Endodermal cell (in vitro differentiated cells): ENCODE measurements at places on chromosomes 11 and 22. TPM values are rescaled to one million over a fixed set of nuclear protein-coding genes. Genes with fewer than 3 reads are reported as not detected.
A peak's percentile ranks its signal among the peaks of the same experiment; 100 is the strongest.

DNA sequence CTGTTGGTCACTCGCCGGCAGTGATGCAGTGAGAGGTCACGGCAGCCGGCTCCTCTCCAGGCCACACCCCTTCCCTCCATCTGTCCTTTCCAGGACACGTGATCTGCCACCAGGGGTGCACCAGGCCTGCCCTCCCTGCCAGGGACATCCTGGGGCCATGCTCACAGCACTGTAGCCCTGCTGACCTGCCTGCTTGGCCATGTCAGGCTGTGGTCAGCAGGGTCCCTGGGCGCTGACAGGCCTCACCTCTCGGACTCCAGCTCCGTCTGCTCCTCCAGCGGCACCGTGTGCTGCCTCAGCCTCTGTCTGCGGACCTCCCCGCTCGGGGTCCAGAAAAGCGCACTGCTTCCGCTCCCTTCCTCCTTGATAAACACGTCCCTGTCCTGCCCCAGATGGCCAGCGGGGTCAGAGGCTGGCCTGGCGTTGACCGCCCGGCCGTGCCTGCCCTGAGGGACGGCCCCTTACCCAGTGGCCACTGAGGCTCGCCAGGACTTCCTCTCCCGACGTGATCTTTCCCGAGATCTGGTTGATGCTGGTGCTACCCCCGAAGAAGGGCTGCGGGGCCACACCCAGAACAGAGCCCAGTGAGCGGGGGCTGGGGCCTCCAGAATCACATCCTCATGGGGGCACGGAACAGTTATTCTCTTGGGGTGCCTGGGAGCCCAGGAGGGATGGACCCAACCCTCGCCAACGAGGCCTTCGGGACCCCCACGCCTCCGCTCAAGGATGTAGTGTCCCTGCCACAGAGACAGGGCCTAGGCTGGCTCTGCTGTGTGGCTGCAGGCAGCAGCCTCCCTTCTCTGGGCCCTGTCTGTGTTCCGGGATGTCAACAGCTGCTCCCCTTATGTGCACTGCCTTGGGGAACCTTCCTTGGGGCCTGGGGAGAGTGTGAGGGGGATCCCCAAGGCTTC, 36.3 kb upstream of the CARS1 start:
- DNase-seq = peak; percentile 75
- no peaks in the 10 kb centered on the region for H3K4me1 ChIP-seq
- no peak overlapping the region for H3K4me3 ChIP-seq
- H3K27me3 ChIP-seq = no peaks in the 10 kb centered on the region

DNA sequence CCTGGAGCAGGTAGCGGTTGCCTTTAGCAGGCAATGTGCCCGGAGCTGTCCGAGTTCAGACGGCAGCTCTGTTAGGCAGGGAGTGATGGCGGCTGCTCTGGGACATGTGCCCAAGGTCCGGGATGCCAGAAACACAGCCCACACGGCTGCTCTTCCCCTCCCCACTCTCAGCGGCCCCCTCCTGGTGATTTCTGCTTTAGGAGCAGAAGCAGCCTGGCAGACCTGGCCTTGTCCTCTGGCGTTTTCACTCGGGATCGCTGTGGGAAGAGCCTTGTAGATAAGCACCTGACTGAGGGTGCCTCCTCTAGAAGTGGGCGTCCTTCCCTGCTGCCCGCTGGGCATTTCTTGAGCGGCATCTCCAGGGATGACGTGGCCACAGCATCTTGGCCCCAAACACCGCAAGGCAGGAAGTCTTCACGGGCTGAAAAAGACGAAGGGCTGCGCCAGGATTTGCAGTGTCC, 392.2 kb downstream of the TBC1D22A start:
- H3K36me3 ChIP-seq = no peaks in the 10 kb centered on the region
- no peaks in the 10 kb centered on the region for H3K4me1 ChIP-seq
- H3K27ac ChIP-seq = no peak overlapping the region
- no peaks in the 10 kb centered on the region for H3K27me3 ChIP-seq

The SEPTIN3 gene
- 10.5 and 10.9 TPM in 2 replicates for total RNA-seq

DNA sequence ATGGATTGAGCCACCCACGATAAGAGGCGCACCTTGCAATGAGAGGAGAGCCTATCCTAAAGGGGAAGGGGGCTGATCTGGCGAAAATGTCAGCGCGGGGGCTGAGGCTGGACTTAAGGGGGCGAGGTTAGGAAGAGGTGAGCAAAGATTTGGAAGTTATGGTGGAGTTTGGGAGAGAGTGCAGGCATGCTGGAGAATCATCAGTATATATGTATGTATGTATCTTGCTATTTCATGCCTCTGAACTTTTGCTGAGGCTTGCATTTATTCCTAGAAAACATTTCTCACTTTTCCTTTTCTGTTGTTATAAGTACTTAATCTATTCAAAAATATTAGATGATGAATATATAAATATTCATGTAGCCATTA, 17.2 kb upstream of the THRSP start:
- no peaks in the 10 kb centered on the region for H3K4me1 ChIP-seq
- H3K27me3 ChIP-seq = no peaks in the 10 kb centered on the region
- DNase-seq = no peak
- no peaks in the 10 kb centered on the region for H3K36me3 ChIP-seq

The SYTL2 gene
- 1.6 to 2.1 TPM (median 1.7 TPM) in 3 replicates for total RNA-seq

DNA sequence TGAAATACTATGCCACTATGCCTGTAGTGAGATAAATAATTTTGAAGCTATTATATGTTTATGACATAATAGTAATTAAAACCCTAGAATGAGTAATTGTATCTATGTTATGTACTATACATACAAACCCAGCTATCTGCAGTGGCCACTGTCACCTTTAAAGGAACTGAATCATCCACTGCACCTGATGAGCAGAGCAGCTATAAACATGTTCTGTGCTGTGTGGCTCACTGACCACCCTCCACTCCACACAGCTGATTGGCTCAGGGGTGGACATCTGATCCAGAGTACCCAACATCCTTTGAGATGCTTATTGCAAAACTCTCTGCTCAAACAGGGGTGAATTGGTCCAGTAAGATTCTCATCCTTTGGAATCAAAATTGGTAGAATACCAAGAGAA, 19.2 kb upstream of the RRAS2 start:
- no peak overlapping the region for H3K27ac ChIP-seq
- peaks cover 8% of the 10 kb centered on the region for H3K4me1 ChIP-seq
- H3K27me3 ChIP-seq = peaks cover 39% of the 10 kb centered on the region
- no peak overlapping the region for H3K4me3 ChIP-seq

The CNIH2 gene
- 2.5 to 3.8 TPM (median 3.7 TPM) in 3 replicates for total RNA-seq

DNA sequence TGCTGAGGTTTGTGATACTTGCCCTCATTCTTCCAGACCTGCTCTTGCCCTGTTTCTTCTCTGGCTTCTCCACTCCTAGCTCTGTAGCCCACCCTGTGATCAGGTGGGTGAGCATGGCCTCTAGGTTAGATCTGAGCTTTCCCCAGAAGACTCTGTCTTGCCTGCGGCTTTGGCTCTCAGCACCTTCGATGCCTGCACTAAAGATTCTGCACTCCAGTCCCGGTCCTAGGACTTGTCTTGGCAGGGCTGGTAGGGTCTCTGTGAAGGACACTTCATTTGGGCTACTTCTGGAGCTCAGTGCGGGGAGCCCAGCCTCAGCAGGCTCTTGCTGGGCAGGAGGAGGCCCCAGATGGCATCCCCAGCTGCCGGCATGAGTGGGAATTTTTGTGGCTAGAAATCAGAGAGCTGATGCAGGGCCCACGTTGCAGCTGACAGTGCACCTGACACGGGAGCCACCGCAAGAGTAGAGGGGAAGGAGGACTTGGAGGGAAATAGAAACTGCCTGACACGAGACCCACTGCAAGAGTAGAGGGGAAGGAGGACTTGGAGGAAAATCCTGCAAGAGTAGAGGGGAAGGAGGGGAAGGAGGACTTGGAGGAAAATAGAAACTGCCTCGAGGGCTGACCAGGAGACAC, 226.9 kb upstream of the B3GAT1 start:
- DNase-seq = peak; percentile 34
- no peak overlapping the region for H3K27ac ChIP-seq
- no peaks in the 10 kb centered on the region for H3K36me3 ChIP-seq
- no peaks in the 10 kb centered on the region for H3K4me1 ChIP-seq
- H3K27me3 ChIP-seq = no peaks in the 10 kb centered on the region

The AP5B1 gene
- 8.9 to 29.9 TPM (median 29.1 TPM) in 3 replicates for total RNA-seq
